Stimulated activated CD8-positive, alpha-beta memory T cell treated with anti-CD3 and anti-CD28 coated beads, Interleukin-7, amount 100 ng/mL, for 48 hours (primary cell): ENCODE measurements at places on chromosomes 6 and 20.

GRCh38 chr20:62309947-62310756 lies 7.4 kb downstream of the ADRM1 start:
- no peak for DNase-seq

GRCh38 chr6:1144842-1145767 lies 166.8 kb upstream of the FOXQ1 start:
- no peak for DNase-seq

DNA sequence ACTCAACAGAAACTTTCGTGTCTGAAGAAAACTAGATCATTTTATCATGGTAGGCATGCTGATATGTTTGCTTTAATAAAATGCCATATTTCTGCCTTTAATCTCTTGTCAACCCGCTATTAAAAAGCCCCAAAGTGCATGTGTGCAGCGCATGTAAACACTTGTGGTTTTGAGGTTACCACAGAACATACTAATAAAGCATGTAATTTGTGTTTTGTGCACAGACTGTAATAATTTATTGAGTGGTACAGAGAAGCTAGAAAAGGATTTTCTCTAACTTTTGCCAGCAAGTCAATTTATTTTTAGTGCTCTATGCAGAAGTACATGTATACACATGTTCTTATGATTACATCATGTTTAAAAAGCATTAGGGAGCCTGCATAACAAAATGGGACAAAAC lies 349.9 kb upstream of the SLC35B3 start:
- DNase-seq: no peak

GRCh38 chr20:60453388-60454246 lies 495.4 kb downstream of the CDH26 start:
- no peak for DNase-seq

DNA sequence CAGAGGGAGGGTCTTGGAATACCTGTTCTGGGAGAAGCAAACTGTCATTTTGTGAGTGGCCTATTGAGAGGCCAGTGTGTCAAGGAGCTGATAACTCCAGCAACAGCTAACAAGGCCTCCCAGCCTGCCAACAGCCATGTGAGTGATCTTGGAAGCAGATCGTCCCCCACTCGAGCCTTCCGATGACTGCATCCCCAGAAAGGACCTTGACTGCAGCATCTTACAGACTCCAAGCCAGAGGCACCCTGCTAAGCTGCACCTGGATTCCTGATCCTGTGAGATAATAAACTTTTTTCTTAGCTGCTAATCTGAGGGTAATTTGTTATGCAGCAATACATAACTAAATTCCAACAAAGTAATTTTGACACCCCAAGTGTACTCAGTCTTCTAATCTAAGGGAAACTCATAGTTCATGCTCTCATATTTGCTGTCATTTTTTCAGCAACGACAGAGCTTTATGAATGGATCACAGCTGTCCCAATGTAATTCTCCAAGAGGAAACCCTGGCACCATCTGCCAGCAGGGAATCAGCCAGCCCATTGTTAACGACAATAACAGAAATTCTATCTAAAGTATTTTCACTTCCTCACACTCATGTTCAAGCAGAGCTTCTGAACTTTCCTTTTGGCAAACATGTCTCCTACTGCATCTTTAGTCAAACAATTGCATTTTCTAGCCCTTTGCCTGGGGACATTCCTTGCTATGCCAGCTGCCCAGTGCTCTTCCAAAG lies 470.2 kb upstream of the BTBD3 start:
- no peak for DNase-seq

GRCh38 chr20:41268402-41268801 lies 49.1 kb downstream of the ZHX3 start:
- DNase-seq: no peak

DNA sequence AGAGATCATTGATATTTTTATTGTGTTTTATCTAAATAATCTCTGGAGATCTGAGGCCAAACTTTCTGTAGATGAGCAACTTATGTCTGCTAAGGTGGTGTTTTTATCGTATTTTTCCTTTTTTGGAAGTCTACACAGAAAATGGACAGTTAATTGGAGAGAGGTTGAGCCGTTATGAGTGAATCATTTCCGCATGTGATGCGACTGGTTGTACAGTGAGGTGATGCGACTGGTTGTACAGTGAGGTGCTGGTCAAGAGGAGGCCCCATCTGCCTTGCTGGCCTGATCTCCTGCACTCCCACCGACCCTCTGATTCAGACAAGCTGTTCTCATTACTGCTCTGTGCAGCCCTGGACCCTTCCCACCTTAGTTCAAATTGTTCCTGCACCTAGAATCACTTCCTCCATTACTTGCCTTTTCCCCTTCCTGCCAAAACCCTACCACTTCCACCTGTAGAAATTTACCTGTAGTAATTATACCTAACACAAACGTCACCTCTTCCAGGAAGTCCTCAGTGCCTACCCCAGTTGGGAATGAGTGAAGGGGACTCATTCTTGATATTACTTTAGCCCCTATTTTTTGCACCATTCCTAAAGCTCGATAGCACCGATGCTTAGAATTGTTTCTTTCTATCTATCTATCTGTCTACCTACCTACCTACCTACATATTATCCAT lies 100.3 kb downstream of the ZDHHC14 start:
- DNase-seq: no peak

- DNase-seq: no peak
Measured at GRCh38 chr20:9520086-9520485, 5.7 kb downstream of the LAMP5 start.

GRCh38 chr6:48813836-48814235 lies 649.2 kb downstream of the MMUT start:
- DNase-seq: no peak

DNA sequence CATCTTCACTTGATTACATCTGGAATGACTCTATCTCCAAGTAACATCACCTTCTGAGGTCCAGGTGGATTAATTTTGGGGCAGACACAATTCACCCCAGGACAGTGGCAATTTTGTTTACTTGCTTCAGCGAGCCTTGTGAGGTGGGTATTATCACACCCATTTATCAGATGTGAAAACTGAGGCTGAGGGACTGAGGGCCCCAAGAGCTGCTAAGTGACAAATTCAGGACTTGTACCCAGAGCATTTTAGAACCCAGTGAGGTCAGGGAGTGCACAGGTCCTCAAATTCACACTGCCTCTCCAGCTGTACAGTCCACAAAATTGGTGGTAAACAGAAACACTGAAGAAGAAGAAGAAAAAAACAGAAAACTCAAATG lies 125.2 kb upstream of the PMEPA1 start:
- no peak for DNase-seq

- DNase-seq: no peak
Measured at GRCh38 chr6:156392648-156393047, 384.5 kb upstream of the ARID1B start.

DNA sequence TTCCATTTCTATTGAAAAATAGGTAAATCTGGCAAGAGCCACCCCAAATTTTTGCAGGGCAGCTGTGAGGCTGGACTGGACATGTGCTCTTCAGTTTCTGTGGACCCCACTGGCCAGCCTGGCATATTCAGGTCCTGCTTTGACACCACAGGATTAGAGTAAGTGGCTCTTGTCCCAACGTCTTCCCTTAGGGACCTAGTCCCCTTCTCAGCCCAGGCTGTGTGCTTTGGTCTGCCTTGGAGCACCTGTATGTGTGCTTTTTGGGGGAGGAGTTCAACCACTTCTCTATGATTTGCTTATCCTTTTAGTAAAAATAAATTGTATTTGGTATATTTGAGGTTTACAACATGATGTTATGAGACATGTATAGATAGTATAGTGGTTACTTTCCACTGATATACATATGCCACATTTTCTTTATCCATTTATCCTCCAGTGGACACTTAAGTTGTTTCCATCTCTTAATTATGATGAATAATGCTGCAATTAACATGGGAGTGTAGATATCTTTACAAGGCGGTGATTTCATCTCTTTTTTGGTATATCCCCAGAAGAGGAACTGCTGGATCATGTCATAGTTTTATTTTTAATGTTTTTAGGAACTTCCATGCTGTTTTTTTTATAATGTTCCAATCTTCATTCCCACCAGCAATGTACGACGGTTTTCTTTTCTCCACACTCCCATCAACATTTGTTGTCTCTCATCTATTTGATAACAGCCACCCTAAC lies 167.8 kb upstream of the UST start:
- no peak for DNase-seq

DNA sequence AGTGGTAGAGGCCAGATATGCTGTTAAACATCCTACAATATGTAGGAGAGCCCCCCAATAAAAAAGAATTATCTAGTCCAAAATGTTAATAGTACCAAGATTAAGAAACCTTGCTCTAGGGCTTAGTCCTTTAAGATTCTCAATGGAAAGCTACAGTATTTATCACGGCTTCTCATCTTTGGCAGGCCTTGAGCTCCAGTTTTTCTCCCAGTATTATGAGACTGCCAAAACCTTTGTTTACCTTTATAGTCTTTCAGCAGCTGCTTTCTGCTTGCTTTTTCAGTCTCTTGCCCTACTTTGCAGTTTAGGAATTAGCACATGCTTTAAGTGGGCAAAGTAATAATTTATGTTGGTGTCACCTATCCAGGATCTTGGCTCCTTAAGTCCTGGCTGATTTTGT lies 59.7 kb downstream of the NHLRC1 start:
- DNase-seq: no peak

- DNase-seq: no peak
Measured at GRCh38 chr6:423055-423798, 31.7 kb downstream of the IRF4 start.

DNA sequence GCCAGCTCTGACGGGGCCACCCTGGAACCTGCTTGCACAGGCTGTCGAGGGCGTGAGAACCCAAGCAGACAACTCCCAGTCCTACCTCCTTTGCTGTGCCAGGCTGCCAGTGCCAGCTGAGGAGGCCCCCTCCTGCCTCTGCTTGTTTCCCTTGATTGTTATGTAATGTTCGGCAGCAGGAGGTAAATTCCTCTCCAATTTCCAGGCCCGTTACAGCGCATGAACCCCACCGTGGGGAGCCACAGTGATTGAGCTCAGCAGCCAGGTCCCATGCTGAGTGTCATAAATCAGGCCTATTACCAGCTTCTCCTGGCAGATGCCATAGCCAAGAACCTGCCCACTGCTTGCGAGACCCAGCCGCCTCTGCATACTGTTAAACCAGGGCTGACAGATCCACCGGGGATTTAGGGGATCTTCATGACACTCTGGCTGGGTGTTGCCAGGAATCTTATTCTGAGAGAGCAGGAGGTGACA lies 320.5 kb downstream of the DHX35 start:
- no peak for DNase-seq

DNA sequence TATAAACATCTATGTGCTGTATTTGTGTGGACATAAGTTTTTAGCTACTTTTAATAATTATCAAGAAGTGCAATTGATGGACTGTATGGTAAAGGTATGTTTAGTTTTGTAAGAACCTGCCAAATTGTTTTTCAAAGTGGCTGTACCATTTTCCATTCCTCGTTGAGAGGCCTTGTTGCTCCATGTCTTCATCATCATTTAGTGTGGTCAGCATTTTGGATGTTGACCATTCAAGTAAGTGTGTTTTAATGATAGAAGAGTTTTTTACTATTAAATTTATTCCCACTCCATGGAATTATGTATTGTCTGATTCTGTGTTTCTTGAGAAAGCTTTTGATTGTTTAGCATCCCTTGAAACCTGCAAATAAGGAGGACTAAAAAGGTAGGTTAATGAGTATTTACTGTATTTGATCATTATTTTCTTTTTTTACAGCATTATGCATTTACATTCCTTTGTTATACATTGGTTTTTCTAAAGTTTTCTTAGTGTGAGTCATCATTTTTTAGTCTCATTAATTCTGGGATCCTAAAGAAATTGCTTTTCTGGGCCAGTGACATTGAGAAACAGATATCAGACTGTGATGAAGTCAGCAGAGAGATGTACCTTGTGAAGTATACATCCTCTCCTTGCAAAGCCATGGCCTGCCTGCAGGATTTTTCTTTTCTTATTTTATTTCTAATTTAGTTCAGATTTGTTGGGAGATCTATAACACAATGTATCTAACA lies 312.8 kb upstream of the PTCHD4 start:
- no peak for DNase-seq

- no peak for DNase-seq
Measured at GRCh38 chr6:87139236-87139635, 16.1 kb upstream of the ZNF292 start.

DNA sequence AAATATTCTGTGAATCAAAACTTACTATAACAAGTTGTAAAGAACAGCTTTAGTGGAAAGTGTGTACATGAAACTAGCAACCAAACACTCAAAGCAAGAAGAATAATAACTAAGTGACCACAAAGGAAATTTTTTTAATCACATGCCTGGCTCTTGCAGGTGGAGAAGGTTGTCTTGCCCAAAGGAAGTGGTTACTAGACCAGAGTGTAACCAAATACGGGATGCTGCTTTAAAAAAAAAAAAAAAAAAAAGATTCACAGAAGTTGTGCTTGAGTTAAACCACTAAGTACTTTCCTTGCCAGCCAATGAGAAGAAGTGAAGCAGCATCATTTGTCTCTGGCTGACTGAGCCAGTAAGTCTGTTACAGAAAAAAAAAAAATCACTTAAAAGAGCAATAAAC lies 19.1 kb upstream of the HLA-DQB1 start:
- no peak for DNase-seq

GRCh38 chr6:63923139-63923739 lies 287.6 kb downstream of the PHF3 start:
- DNase-seq: no peak

DNA sequence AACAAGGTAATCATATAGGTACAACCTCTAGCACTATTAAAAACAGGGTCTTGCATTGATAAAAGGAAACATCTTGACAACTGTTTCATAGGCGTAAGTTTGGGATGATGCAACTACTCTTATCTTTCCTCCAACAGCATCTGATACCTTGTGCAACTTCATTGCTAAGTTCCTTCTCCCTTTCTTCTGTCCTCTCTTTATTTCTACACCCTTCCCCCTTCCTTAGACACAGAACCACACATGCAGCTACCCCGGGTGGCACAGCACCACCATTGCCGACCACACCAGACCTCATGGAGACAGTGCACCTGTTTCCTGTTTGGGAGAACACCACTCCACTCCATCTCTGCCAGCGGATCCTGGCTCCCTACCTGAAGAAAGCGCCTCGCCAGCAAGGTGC lies 14.4 kb downstream of the MYB start:
- no peak for DNase-seq

- DNase-seq: no peak
Measured at GRCh38 chr6:136886091-136886490, 36.0 kb upstream of the SLC35D3 start.

- DNase-seq: peak; percentile 13
Measured at GRCh38 chr6:90610751-90611542, 24.1 kb upstream of the MAP3K7 start.

DNA sequence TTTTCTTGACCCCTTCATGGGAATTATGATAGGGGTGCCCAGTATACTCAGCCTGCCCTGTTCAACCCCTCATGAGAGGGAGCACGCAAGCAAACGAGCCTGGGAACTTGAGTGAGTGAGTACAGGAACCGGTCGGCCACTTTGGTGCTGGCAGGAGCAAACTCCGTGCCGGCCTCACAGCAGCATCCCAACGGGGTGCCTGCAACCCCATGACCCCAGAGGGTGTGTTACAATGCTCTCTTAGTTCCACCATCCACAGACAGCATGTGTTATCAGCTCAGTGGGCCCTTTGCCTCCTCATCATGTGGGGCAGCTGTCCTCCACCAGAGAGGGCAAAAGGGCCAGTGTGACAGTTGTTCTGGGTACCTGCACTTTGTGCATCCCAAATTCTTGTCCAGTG lies 289.8 kb downstream of the FRK start:
- no peak for DNase-seq
